CD8-positive, alpha-beta memory T cell (primary cell): ENCODE measurements at places on chromosomes 11 and 22.

DNA sequence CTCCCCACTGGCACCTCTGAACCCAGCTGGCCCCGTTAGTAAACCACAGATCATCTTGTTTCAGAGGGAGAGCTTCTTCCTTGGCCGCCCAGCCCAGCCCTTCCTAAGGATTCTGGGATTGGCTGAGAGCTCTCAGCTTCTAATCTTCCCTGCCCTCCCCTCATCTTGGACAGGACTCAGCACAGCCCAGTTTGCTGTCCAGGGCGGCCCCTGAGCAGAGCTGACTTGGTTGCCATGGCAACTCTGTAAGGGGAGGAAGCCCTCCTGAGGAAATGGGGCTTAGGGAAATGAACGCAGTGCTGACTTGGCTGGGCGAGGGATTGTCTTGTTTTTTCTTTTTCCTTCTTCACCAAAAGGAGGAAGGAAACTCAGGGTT is 4.6 kb downstream of the APOL4 start:
- H3K36me3 ChIP-seq = no peaks in the 10 kb centered on the region
- H3K4me3 ChIP-seq = no peak overlapping the region
- no peaks in the 10 kb centered on the region for H3K27me3 ChIP-seq
- H3K4me1 ChIP-seq = no peaks in the 10 kb centered on the region

DNA sequence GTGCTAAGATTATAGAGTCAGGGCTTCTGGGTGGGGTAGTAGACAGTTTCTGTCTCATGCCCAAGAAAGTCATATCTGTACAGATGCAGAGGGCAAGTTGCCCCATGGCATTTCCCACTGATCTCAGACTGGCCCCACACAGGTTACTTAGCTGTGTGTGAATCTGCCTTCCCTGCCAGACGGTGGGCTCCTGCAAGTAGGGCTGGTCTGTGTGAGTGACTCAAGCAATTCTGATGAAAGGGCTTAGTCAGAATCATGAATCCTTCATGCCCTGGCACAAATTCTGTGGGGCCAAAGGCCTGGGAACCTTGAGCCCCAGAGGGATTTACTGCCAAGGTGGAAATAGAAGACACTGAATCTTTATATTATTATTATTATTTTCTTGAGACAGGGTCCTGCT is 30.4 kb downstream of the USH1C start:
- H3K27ac ChIP-seq = no peak overlapping the region
- no peak overlapping the region for H3K4me3 ChIP-seq
- no peaks in the 10 kb centered on the region for H3K36me3 ChIP-seq
- H3K27me3 ChIP-seq = no peaks in the 10 kb centered on the region
- DNase-seq = no peak

DNA sequence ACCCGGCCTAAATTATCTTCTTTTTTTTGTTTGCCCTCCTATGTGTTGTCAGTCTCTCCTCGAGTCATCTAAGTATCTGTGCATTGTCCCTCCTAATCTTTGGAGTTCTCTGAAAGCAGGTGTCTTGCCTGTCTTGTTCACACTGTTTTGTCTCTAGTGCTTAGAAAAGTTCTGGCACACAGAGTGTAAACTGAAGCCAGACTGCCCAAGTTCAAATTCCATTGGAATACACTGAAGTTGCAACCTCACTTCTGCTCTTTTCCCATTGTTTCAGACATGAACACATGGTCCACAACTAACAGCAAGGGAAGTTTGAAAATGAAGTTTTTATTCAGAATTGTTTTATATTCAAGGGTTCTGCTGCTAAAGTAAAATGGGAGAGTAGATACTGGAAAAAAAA is 38.7 kb downstream of the PAX6 start:
- H3K27ac ChIP-seq = no peak overlapping the region
- no peaks in the 10 kb centered on the region for H3K36me3 ChIP-seq
- no peak for DNase-seq
- no peaks in the 10 kb centered on the region for H3K4me1 ChIP-seq
- no peak overlapping the region for H3K4me3 ChIP-seq

DNA sequence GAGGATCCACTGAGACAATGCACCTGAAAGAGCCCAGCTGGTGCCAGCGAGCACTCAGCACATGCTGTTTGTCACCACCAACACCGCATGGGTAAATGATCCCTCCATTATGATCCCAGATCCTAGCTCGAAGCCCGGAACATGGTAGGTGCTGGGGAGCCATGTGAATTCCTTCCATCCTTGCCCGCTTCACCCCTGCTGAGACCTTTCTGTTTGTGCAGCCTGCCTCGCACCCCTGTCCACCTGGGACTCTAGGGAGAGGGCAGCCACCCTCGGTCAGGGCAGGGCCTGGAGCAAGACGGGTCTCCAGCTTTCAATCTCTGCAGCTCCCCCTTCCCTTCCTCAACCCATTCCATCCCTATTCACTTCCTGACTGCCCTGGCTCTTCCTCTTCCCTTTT is 116.2 kb upstream of the ALX4 start:
- no peak overlapping the region for H3K27ac ChIP-seq
- no peaks in the 10 kb centered on the region for H3K4me1 ChIP-seq
- no peak for DNase-seq
- no peak overlapping the region for H3K4me3 ChIP-seq
- H3K27me3 ChIP-seq = no peaks in the 10 kb centered on the region
- no peaks in the 10 kb centered on the region for H3K36me3 ChIP-seq

DNA sequence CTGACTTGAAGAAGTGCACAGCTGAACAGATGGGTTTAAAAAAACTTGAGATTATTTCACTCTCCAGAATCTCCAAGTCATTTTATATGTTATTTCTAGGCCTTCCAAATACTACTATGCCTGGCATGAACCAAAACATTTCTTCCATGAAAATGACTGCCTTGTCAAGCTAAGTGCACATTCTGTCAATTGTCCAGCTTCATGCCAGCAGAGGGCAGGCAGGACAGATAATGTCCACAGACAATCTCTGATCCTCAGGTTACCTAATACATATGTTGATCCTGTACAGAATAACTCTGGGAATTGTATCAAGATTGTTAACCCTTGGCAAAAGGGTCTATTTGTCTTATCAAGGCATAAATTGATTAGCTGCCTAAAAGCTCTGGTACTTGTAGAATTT is 229.5 kb downstream of the AASDHPPT start:
- no peaks in the 10 kb centered on the region for H3K36me3 ChIP-seq
- no peak for DNase-seq
- H3K27me3 ChIP-seq = no peaks in the 10 kb centered on the region

GRCh38 chr11:94046796-94047195 is 25.6 kb downstream of the HEPHL1 start:
- H3K4me3 ChIP-seq = no peak overlapping the region
- H3K27ac ChIP-seq = no peak overlapping the region
- no peak for DNase-seq
- H3K4me1 ChIP-seq = no peaks in the 10 kb centered on the region
- no peaks in the 10 kb centered on the region for H3K36me3 ChIP-seq

DNA sequence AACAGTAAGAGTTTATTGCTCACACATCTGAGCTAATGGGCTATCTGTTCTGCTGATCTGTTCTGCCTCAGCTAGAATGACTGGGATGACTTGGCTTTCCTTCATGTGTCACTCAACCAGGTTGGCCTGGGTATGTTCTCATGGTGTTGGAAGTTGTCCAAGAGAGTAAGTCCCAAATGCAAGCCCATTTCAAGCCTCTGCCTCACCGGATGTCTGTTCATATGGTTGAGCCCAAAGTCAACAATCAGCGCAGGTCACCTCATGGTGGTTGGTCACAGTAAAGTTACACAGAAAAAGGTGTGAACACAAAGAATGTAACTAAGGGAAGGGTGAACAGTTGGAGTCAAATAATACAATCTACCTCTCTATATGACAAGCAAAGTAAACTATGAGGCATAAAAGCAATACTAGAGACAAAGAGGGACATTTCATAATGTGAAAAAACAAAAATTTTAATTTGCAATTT is 1.9 kb downstream of the GDPD4 start:
- H3K27ac ChIP-seq = no peak overlapping the region
- H3K27me3 ChIP-seq = no peaks in the 10 kb centered on the region
- DNase-seq = no peak
- no peaks in the 10 kb centered on the region for H3K36me3 ChIP-seq

- peaks cover 8% of the 10 kb centered on the region for H3K27me3 ChIP-seq
- H3K27ac ChIP-seq = no peak overlapping the region
- H3K36me3 ChIP-seq = no peaks in the 10 kb centered on the region
- H3K4me3 ChIP-seq = no peak overlapping the region
- H3K4me1 ChIP-seq = no peaks in the 10 kb centered on the region
These were observed 10.1 kb upstream of the GRIK4 start for GRCh38 chr11:120501440-120501839.

DNA sequence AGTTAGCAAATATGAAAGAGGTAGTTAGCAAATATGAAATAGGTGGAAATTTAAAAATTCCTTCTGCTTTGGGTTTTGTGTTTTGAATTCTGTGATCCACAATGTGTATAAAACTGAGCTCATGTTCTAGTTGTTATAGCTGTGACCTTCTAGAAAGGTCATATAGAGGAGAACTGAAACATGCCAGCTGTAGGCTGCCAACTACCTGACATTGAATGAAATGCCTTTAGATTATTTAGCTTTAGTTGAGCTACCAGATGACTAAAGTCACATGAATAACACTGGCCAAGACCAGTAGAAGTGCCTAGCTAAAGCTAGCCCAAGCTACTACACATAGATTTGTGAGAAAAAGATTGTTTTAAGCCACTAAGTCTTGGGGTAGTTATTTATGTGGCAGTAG is 5.8 kb upstream of the TCN1 start:
- no peaks in the 10 kb centered on the region for H3K4me1 ChIP-seq
- no peak overlapping the region for H3K27ac ChIP-seq
- no peaks in the 10 kb centered on the region for H3K36me3 ChIP-seq
- no peak for DNase-seq
